ENCODE measurements at places on chromosomes 7 and 10. TPM values are rescaled to one million over a fixed set of nuclear protein-coding genes. Genes with fewer than 3 reads are reported as not detected.

FAM221A gene
- total RNA-seq, result 4.9 TPM

SFMBT2 gene
- 38.6 TPM for total RNA-seq

ABHD11 gene
- total RNA-seq, result 14.2 TPM

STEAP1B gene
- 0.61 TPM for total RNA-seq

- DNase-seq, result peak; percentile 11
Observed at GRCh38 chr7:27187475-27188385, 2.7 kb upstream of the HOXA11 start.

DNA sequence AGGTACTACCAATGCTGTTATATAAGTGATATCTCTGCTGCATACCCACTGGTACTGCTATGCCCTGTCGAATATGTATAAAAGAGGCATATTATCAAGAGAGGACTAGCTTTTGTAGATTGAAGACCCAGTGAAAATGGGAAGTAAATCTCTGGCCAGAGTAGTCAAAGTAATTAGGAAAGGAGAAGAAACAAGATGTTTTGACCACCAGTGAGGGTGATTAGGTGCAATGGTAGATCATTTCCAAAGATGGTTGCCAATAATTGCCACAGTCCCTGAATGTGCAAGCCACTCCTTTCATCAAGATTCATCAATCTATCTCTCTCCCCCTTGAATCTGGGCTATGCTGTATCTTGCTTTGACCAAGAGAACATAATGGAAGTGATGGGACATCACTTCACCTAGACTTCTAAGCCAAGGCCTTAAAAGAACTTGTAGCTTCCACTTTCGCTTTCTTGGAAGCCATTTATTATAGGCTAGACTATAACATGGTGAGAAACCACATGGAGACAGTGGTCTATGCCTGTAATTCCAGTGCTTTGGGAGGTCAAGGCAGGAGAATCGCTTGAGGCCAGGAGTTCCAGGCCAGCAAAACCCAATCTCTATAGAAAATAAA is 52.6 kb upstream of the ST8SIA6 start:
- no peak for DNase-seq

- DNase-seq, result no peak
Observed at GRCh38 chr10:75598998-75599397, 167.6 kb downstream of the LRMDA start.

- DNase-seq, result no peak
Observed at GRCh38 chr10:83522456-83522855, 616.9 kb upstream of the GHITM start.

DNA sequence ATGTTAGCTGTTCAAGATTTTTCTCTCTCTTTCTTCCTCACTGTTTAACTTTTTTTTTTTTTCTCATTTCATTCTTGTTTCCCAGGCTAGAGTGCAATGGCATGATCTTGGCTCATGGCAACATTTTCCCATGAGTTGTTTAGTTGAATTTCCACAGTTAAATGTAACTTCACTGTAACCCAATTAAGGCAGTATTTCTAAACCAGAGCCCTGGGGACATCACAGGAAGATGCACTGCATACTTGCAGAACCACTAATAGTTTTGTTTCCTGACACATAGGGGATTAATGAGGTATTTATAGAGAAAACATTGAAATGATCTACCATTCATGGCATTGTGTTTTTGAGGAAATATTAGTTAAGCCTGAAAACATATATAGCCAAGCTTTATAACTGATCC is 795.6 kb upstream of the GHITM start:
- no peak for DNase-seq

All from naive thymus-derived CD4-positive, alpha-beta T cell (primary cell).